ENCODE measurements at places on chromosomes 4 and X.

GRCh38 chrX:47170861-47171692 is 22.6 kb upstream of the UBA1 start:
- no peak for DNase-seq

DNA sequence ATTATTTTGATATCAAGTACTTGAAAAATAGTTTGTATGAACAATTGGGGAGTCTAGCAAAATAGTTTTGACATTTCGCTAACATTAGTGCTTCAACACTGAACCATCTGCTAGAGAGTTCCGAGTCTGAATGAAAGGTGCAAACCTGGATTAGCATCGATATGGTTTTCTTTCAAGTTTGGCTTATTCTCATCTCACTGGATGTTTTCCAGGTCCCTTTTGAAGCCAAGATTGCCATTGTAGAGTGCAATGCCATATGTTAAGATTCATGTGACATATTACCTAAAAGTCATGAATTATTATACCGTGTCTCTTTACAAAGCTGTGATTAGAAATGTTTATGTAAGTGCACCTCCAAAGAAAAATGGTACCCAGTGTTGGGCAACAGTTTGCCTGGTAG is 36.8 kb upstream of the NAA11 start:
- DNase-seq, result no peak

DNA sequence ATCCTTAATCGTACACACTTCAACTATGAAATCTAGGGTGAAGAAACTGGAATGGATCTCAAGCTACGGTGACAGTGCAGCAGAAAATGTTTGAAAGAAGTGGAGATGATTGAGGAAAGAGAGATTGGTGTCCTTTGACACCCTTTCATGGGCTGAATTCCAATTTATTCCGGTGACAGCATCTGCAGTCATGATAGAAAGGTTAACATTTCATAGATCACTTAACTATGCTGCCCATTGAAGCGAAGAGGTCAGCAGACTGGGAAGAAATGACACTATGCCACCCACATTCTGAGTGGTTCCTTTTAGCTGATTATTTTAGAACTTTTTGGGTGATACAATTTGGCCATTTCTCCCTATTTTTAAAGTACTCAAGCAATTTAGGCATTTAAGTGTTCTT is 82.3 kb downstream of the DNAAF6 start:
- DNase-seq, result no peak

- no peak for DNase-seq
These were observed 71.1 kb downstream of the DCLK2 start for GRCh38 chr4:150149381-150149780.

DNA sequence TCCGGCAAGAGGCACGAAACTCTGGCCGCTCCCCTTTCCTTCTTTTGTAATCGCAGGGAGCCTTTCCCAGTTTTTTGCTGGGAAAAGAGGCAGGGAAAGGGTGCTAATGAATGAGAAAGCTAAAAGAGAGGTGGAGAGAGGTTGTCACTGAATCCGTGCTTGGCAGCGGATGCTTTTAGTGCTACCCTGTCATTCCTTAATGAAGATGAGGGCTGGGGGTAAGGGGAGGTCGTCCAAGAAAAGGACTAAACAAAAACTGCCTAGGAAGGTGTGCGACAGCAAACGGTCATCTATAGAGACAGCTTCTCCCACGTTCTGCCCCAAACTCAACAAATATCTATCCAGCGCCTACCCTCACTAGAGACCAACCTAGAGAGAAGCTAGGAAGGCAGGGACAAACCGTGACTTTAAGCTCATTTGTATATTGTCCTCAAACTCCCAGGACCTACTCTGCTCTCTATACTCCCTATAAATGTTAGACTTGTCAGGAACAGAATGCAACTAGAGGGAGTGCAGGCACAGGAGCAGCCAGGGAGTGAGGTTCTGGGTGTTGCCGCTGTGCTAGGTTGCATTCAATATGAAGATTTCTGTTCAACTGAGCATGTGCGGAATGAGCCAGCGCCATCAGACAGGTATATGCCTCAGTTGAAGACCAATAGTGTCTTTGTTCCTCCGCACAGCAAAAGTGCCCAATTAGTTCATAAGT is 777 bp upstream of the CASK start:
- DNase-seq, result no peak

GRCh38 chr4:163200727-163201349 is 34.1 kb upstream of the NAF1 start:
- DNase-seq, result no peak

GRCh38 chrX:2701600-2701999 is 10.5 kb downstream of the CD99 start:
- DNase-seq, result no peak

- no peak for DNase-seq
These were observed 11.8 kb downstream of the SMIM14 start for GRCh38 chr4:39626913-39627312.

- DNase-seq, result no peak
These were observed 152.3 kb downstream of the WDFY3 start for GRCh38 chr4:84814094-84814750.

GRCh38 chrX:905848-906566 is 275.4 kb downstream of the SHOX start:
- DNase-seq, result no peak

GRCh38 chr4:141275834-141276233 is 55.1 kb downstream of the ZNF330 start:
- DNase-seq, result no peak

GRCh38 chrX:10414156-10414824 is 206.1 kb downstream of the MID1 start:
- DNase-seq, result no peak

GRCh38 chr4:170446782-170447181 is 357.0 kb upstream of the AADAT start:
- DNase-seq, result no peak

- DNase-seq, result no peak
These were observed 460.7 kb upstream of the SMIM31 start for GRCh38 chr4:164293203-164293602.

DNA sequence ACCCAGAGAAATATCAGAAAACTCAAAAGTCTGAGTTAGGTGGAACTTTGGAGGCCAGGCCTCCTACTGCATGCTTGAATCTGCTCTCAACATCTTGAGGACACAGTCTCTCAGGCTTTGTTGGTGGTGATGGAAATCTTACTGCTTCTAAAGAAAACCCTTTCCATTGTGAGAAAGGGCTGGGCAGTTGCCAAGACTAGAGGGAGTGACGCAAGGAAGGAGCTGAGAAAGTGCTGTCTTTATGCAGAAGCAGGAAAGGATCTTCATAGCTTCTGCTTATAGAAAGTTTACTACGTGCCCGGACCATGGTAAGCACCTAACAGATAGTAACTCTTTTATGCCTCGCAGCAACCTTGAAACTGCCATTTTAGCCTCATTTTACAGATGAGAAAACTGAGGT is 2.4 kb upstream of the CRMP1 start:
- no peak for DNase-seq

GRCh38 chr4:55758066-55758465 is 61.5 kb upstream of the EXOC1L start:
- no peak for DNase-seq

- no peak for DNase-seq
These were observed 315.2 kb upstream of the SLIT2 start for GRCh38 chr4:19936476-19936875.

DNA sequence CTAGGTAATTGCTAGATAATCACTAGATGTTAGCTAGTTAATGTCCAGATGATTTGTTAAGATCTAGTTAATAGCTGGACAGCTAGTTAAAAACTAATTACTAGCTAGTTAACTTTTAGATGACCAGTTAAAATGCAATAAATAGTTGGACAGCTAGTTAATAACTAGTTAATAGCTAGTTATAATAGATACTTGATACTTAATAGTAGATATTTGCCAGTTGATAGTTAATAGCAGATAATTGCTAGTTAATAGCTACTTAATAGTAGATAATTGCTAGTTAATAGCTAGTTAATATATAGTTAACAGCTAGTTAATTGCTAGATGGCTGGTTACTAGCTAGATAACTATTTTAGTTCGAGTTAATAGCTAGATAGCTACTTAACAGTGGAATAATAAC is 631.4 kb upstream of the CT83 start:
- DNase-seq, result no peak

DNA sequence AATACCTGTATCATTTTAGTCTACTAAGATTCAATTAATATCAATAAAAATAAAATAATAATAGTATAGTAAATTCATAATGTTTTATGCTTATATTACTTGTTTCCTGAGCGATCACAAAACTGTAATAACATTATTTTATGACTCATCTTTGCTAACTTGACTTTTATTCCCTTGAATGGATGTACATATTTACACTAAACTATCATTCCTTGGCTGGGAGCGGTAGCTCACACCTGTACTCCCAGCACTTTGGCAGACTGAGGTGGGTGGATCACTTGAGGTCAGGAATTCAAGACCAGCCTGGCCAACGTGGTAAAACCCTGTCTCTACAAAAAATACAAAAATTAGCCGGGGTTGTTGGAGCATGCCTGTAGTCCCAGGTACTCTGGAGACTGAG is 104.0 kb upstream of the SLC34A2 start:
- no peak for DNase-seq

GRCh38 chr4:26367811-26368210 is 47.0 kb downstream of the RBPJ start:
- no peak for DNase-seq
